ENCODE measurements at places on chromosomes 11 and 22.

- DNase-seq: no peak
These were observed 14.2 kb upstream of the CSRP3 start for GRCh38 chr11:19216021-19216420.

DNA sequence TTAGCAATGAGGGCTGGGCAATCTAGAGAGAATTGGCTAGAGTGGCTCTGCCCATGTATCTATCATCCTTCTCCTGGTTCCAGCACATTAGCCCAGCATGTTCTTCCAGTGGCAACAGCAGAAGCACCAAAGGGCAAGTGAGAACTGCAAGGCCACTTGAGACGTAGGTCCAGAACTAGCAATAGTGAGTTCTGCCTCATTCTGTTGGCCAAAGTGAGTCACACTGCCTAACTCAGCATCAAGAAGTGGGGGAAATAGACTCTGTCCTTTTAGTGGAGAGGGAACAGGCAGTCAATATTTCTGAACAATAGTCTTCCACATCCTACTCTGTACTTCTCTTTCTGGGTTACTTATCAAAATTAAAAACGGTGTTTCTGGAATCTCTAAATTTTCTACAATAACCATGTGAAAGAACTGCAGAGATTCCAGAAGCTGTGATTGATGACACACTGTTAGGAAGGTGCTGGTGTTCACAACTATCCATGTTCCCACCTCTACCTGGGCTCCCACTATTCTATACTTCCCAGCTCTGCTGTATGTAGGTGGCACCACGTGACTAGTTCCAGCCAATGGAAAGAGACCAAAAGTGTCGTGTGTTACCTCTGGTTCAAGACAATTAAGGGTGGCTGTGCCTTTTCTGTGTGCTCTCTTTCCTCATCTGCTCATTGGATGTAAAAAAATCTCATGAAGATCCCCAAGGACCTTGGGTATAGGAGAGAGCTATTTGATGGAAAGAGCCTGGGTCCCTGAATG, 23.4 kb upstream of the GRK3 start:
- no peak for DNase-seq

DNA sequence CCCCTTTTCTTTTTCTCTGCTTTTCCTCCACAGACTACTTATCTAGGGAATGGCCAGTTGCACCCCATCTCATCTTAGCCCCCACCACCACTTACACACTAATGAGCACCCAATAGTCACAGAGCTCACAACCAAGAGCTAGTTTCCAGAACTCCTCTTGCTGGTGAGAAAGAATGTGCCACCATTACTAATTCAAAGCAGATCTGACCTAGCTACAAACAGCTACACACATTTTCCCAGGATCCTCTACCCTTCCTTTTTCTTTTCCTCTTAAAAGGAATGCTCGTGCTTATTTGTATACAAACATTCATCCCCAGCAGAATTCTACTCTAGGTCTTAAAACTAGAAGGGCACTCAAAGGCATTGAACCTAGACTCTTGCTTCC, 136.8 kb downstream of the CD44 start:
- DNase-seq: no peak

DNA sequence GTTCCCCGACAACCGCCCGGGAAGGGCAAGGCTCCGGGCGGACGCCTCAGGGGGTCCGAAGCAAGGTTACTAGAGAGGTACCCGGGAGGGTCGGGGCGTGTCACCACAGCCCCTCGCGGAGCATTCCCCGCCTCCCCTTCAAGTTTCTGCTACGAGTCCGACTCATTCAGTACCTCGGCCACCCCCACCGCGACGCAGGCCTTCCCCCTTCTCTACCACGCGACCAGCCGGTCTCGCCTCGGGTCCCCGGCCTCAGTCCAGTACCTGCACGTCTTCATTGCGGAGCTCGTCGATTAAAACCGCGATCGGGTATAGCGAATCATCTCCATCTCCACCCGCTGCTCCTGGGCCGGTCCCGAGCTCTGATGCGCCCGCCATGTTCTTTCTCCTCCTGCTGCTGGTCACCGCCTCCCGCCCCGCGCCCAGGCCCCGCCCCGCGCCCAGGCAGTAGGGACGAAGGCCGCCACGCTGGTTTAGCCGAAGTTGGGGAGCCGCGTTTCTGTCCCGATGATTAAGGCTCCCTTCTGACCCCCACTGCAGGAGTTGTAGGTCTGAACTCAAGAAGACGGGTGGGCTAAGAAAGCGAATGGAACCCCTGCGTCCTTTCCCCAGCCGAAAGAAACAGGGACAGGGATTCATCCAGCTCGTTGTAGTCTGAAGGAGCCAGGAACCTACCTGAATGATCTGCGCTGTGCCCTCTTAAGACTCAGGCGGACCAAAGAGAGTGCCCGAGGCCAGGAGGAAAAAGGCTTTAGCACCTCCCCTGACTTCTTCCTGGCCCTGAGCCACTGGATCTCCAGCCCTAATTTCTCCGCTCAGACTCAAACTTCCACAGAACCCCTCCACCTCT, at the start of gene PPP2R1B:
Gene PPP2R1B (minus strand): TSS at position 406 of the 850 bp plus-strand sequence. CDS start 28 bp downstream, at position 378.
- peak; percentile 97 for DNase-seq

GRCh38 chr11:117166491-117166890, 12.1 kb upstream of the SIDT2 start:
- no peak for DNase-seq

DNA sequence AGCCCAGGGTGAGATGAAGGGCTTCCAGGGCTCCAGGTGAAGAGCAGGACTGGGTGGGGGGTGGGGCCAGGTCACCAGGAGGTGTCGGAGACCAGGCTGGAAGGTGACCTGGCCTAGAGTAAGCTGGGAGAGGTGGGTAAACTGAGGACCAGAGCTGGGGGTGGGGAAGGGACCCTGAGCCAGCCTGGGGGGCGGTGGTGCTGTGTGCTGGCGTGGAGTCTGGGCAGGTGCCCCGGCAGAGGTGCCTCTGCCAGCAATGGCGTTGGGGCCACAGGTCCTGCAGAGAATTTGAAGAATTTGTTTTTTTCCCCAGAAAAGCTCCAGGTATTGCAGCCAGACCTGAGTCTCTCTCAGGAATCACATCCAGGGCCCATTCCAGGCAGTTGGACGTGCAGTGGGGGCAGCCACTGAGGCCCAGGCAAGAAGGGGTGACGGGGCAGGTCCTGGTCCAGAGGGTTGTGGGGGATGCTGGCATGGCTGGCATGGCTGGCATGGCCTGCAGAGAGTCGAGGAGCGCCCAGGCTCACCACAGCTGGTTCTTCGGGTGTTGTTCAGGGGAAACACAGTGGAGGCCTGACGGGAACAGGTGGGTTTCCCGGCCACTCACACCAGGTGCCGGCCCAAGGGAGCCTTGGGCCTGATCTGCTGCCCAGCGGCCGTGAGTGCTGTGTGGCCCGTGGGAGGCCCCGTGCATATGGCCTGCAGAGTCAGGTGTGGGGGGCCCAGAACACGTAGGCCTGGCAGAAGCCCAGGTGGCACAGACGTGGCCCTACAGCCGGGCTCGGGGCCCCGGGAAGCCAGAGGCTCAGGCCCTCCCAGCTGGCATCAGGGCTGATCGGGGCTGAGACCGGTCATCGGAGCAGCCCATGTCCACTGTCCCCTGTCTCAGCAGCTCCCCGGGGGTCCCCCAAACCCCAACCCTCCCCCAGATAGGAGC, 6.4 kb upstream of the MUC6 start:
- DNase-seq: no peak

- peak; percentile 29 for DNase-seq
These were observed 33.1 kb upstream of the TP53I11 start for GRCh38 chr11:44983786-44984185.
